GM23248 (cell line): ENCODE measurements at places on chromosomes 2 and 18. TPM values are rescaled to one million over a fixed set of nuclear protein-coding genes. Genes with fewer than 3 reads are reported as not detected.
A peak's percentile ranks its signal among the peaks of the same experiment; 100 is the strongest.

The RAB17 gene
- 0.76 and 1.7 TPM in 2 replicates for total RNA-seq

The RTP5 gene
- total RNA-seq: not detected in 2 replicates

The SERPINB10 gene
- total RNA-seq: not detected in 2 replicates

The GAD1 gene
- total RNA-seq: 0.13 and 2.6 TPM in 2 replicates

The PCARE gene
- not detected in 2 replicates for total RNA-seq

The FRZB gene
- 0.32 TPM in 1 of 2 replicates, not detected in the other for total RNA-seq

The CROCC2 gene
- under 0.01 and 2.4 TPM in 2 replicates for total RNA-seq

The FZD7 gene
- 53.7 and 56.4 TPM in 2 replicates for total RNA-seq

DNA sequence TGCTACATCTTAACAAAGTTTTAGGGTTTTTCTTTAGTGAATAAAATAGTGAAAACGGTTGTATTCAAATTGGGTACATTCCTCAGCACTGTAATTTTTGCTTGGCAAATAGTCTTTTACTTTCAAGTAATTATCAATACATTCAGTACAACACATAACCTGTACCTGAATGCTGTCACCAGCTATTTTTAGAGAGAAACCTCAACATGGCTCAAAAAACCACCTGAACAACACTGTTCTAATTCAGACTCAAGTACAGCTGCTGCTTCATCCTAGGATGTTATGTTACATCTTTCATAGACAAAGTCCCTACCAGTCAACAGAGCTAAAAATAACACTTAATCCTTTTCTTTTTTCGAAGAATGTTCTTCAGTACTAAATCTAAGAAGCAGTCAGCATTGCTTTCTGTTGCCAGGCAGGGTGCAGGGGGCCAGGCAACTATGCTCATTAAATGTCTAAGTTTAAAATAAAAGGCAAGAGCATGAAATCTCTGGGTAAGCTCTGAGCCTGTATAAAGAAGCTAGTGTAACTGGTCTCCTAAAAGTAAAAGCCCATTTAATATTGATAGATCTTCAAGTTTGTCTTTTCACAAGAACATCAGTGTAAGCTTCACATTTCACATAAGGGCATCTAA, 20.5 kb downstream of the PDIA6 start:
- no peak for DNase-seq

- peak; percentile 66 for DNase-seq
Observed at GRCh38 chr2:240143801-240144648, 3.6 kb upstream of the OTOS start.

- peak; percentile 24 for DNase-seq
Observed at GRCh38 chr2:215833531-215834162, 179.7 kb downstream of the MREG start.

- peak; percentile 85 for DNase-seq
Observed at GRCh38 chr2:162890690-162891311, 52.2 kb upstream of the KCNH7 start.

DNA sequence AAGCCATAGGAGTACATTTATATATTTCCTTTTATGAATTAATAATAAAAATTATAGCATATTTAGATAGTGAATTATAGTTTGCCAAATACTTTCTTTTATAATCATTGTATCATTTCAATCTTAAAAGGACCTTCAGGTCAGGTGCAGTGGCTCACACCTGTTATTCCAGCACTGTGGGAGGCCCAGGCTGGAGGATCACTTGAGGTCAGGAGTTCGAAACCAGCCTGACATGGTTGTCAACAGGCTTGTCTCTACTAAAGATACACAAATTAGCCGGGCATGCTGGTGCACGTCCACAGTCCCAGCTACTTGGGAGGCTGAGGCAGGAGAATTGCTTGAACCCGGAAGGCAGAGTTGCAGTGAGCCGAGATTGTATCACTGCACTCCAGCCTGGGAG, 19.7 kb downstream of the APOB start:
- no peak for DNase-seq

GRCh38 chr2:246489-247144, 17.2 kb downstream of the SH3YL1 start:
- peak; percentile 75 for DNase-seq

- no peak for DNase-seq
Observed at GRCh38 chr18:33836564-33836963, 258.5 kb downstream of the ASXL3 start.

GRCh38 chr2:49686291-49686690, 532.0 kb upstream of the FSHR start:
- no peak for DNase-seq

GRCh38 chr2:207487650-207488311, 42.0 kb upstream of the CREB1 start:
- peak; percentile 98 for DNase-seq

DNA sequence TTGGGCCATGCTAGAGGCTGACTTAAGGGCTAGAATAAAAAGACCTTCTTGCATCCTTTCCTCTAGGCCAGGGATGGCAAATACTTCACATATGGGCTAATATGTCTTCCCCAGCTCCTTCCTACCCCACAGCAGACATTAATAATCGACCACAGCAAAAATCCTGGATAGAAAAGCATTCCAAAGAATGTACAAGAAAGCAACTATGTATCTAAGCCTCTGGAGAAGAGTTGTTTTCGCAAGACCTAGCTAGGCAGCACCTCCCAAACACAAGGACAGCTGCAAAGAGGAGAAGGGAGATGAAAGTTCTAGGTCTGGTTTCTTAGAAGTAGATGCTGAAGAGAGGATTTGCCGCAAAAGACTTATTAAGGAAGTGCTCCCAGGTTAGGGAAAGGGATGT, 372.6 kb downstream of the SLC4A3 start:
- DNase-seq: no peak

GRCh38 chr2:11128243-11128951, 26.9 kb upstream of the SLC66A3 start:
- DNase-seq: peak; percentile 77

GRCh38 chr2:96970248-96970875, 16.0 kb downstream of the FAM178B start:
- DNase-seq: no peak

DNA sequence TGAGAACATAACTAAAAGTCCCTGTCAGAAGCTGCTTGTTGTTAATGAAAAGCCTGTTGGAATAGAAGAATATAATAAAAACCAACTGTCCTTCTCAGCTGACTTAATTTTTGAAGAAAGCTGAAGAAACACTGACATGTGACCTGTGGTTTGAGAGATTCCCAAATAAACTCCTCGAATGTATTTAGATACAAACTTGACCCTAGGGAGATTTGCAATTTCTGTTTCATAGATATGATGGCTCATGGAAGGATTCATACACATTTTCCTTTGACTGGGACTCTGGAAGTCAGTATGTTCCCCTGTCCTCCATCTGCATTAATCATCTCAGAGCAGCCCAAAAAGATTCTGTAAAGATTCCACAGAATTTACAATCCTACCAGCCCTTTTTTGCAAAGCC, 195.1 kb downstream of the TMEM247 start:
- peak; percentile 38 for DNase-seq

DNA sequence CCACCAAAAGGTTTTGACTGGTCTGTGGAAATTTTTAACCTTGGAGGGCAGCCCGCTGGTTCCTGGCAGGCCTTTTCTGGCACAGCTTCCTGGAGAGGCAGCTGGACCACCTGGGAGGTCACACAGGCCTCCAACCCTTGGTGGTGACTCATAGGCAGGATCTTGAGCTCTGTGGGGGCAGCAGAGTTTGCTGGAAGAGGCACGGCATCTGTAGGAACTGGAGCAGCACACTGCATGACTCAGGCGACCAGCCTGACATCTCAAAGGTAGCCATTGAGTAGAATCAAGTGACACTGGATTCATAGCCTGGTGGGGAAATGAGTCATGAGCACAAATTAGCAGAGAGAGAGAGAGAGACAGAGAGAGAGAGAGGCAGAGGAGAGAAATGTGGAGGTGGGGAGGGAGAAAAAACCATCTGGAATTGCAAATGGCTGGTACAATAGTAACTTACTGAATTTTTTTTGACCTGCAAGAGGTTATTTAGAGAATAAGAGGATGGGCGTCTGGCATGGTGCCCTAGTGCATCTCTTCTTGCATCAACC, 57.4 kb downstream of the TRPM8 start:
- DNase-seq: peak; percentile 93

DNA sequence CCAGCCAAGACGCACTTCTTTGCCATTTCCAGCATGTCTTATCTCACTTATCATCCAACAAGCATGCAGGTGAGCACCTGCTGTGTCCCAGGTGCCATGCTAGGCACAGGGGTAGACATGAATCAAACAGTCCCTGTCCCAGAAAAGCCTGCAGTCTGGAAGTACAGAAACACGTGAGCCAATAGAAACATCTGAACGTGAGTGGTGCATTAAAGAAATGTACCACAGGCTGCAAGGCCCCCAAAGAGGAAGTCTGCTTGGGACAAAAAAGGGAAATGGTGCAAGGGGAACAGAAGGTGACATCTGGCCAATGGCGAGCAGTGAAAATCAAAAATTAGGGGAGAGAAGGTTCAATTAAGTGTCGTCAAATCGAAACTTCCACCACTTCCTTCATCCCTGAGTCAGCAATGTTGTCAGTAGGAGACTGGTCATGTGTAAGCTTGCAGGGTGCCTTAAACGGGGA, 17.6 kb upstream of the TMEM247 start:
- DNase-seq: no peak

DNA sequence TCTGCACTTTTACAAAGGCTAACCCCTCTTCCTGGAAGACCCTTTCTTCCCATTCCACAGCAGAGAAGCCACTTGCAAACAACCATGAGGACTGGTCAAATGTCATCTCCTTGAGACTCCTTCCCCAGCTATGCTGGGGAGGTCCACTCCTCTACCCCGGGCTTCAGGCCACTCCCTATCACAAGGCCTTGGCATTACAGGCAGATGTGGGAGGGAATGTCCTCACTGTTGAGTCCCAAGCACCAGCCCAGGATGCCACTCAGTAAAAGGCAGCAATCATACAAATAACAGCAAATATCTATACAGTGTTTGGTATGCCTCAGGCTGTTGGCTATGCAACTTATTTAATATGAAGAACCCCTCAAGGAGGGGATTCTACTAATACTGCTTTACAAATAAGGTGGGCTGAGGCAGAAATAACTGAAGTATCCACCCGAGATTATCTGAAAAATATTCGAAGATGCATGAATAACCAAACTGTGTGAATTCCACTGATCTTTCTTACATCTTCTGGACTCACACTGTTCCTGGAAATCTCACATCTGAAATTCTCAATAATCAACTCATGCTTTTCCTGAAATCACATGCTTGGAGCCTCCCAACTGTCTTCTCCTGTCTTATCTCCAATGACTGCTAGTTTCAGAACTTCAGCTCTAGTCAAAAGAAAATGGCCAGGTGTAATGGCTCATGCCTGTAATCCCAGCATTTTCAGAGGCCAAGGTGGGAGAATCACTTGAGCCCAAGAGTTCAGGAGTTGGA, 226.3 kb downstream of the TCF4 start:
- no peak for DNase-seq

GRCh38 chr2:101398116-101398821, 11.0 kb upstream of the CREG2 start:
- no peak for DNase-seq

- DNase-seq: no peak
Observed at GRCh38 chr2:120220756-120221155, 2.4 kb downstream of the TMEM185B start.

GRCh38 chr18:13502585-13502984, 223.8 kb downstream of the FAM210A start:
- no peak for DNase-seq
